Mucosa of gallbladder (tissue), 1 donor: ENCODE measurements at places on chromosomes 13 and 19. TPM values are rescaled to one million over a fixed set of nuclear protein-coding genes. Genes with fewer than 3 reads are reported as not detected.

DNA sequence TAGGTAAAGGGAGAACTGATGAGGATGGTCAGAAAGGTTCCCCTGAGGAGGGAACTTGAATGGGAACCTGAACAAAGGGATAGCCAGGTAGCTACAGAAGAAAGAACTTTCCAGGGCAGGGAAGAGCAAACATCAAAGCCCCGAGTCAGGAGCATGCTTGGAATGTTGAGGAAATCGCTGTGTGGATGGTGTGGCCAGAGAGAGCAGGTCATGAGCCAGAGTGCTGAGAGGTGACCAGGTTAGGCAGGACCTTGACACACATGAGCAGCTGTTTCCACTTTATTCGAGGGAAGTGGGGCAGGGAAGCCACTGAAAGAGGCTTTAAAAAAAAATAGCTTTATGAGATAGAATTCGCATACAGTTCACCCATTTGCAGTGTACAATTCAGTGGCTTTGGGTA lies 4.4 kb downstream of the RAB8A start:
- DNase-seq = no peak

DNA sequence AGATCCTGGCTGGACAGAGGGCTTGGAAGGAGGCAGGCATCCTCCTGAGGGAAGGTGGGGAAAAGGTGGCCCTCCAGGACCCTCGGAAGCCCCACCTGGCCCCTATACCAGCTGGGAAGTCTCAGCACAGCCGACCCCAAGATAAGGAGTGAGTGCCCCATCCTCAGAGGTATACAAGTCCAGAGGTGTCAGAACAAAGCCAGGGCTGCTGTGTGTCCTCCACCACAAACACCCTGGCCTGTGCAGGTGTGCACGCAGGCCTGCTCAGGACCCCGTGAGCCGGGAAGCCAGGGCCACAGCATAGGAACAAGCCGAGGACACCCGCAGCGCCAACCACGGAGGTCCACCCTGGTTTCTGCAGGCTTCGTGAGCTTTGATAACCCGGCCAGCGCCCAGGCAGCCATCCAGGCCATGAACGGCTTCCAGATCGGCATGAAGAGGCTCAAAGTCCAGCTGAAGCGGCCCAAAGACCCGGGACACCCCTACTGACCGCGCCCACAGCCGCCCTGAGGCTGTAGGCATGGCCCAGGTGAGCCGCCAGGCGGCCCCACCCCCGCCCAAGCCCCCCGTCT lies 68.6 kb downstream of the CELF5 start:
- DNase-seq = no peak

Gene GSX1
- total RNA-seq = not detected

- DNase-seq = no peak
Measured at GRCh38 chr19:40502647-40503319, 36.0 kb downstream of the SPTBN4 start.

GRCh38 chr19:1104311-1105007 lies 665 bp downstream of the GPX4 start:
- DNase-seq = peak; percentile 70

DNA sequence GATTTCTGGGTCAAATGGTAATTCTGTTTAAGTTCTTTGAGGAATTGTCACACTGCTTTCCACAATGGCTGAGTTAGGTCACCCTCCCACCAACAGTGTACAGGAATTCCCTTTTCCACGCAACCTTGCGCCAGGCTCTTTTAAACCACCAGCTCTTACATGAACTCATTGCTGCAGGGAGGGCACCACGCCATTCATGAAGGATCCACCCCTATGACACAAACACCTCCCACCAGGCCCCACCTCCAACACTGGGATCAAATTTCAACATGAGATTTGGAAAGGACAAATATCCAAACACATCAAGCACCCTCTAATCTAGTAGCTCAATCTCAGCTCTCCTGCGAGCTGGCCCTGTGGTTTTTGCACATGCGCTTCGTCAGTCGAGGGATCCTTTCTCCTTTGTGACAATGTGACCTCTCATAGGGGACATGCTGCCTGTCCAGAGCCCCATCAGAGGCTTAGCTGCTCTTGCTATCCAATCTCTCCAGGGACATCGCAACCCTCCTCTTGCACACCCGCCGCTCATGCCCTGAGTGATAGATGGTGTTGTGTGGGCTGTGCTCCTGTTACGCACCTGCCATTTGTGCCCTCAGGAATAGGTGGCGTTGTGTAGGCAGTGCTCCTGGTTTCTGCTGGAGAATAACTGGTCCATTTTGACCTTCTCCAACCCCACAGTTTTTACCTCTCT lies 328.0 kb downstream of the UQCRFS1 start:
- no peak for DNase-seq

GRCh38 chr13:33445024-33445423 lies 159.5 kb upstream of the STARD13 start:
- no peak for DNase-seq

Gene FPR1
- total RNA-seq = 9.3 TPM

Gene WDR88
- not detected for total RNA-seq

Gene ZNF837
- total RNA-seq = 2.9 TPM

- DNase-seq = no peak
Measured at GRCh38 chr13:102127153-102127552, 274.7 kb downstream of the FGF14 start.

Gene HAUS5
- 10.7 TPM for total RNA-seq

DNA sequence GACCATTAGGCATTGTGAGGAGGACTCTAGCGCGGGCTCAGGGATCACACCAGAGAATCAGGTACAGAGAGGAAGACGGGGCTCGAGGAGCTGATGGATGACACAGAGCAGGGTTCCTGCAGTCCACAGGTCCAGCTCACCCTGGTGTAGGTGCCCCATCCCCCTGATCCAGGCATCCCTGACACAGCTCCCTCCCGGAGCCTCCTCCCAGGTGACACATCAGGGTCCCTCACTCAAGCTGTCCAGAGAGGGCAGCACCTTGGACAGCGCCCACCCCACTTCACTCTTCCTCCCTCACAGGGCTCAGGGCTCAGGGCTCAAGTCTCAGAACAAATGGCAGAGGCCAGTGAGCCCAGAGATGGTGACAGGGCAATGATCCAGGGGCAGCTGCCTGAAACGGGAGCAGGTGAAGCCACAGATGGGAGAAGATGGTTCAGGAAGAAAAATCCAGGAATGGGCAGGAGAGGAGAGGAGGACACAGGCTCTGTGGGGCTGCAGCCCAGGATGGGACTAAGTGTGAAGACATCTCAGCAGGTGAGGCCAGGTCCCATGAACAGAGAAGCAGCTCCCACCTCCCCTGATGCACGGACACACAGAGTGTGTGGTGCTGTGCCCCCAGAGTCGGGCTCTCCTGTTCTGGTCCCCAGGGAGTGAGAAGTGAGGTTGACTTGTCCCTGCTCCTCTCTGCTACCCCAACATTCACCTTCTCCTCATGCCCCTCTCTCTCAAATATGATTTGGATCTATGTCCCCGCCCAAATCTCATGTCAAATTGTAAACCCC lies 2.8 kb upstream of the CEACAM5 start:
- DNase-seq = peak; percentile 22

- no peak for DNase-seq
Measured at GRCh38 chr13:87684850-87685742, 13.9 kb downstream of the SLITRK5 start.

Gene PSG2
- total RNA-seq = not detected

- no peak for DNase-seq
Measured at GRCh38 chr13:75864718-75865117, 228.6 kb downstream of the LMO7 start.

- DNase-seq = no peak
Measured at GRCh38 chr13:75513271-75513670, 24.4 kb downstream of the COMMD6 start.

Gene CYP2B6
- 16.4 TPM for total RNA-seq

Gene C13orf42
- not detected for total RNA-seq
